Frontal cortex (tissue), 4 donors: ENCODE measurements at places on chromosomes 12 and 14.

DNA sequence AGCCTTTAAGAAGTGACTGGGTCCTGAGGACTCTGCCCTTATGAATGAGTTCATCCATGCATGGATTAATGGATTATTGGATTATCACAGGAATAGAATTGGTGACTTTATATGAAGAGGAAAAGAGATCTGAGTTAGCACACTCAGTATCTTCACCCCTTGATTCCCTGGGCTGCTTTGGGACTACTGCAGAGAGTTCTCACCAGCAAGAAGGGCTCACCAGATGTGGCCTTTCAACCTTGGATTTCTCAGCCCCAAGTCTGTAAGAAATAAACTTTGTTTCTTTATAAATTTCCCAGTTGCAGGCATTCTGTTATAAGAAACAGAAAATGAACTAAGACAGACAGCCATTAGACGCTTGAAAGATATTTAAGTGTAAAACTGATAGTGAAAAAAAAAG, 509.2 kb downstream of the FLRT2 start:
- DNase-seq = no peak

DNA sequence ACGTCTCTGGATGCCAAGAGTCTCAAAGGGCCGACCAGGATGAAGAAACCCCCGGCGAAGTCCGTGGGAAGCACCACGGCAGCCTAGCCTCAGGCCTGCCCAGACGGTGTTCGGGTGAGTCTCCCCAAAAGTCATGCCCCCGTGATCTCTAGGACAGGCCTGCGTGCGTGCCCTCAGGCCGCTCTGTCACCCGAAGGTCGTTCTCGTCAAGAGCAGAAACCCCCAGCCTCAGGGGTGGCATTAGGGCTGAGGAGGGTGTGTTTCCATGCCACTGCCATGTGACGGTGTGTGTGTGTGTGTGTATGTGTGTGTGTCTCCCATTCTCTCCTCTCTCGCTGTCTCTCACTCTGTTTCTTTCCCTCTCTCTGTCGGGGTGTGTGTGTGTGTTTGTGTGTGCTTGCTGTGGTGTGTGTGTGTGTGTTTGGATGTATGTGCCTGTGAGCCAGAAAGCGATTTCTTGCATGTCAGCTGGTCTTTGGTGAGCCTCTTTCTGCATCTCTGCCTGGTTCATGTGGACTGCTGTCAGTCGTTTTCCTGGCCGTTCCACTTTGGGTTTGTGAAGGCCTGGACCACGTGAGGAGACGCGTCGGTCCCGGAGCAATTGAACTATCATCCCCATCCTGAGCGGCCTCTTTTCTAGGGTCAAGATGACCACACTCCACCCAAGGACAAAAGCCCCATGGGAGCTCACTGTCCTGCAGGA, 772.5 kb upstream of the ALG10B start:
- DNase-seq = no peak

DNA sequence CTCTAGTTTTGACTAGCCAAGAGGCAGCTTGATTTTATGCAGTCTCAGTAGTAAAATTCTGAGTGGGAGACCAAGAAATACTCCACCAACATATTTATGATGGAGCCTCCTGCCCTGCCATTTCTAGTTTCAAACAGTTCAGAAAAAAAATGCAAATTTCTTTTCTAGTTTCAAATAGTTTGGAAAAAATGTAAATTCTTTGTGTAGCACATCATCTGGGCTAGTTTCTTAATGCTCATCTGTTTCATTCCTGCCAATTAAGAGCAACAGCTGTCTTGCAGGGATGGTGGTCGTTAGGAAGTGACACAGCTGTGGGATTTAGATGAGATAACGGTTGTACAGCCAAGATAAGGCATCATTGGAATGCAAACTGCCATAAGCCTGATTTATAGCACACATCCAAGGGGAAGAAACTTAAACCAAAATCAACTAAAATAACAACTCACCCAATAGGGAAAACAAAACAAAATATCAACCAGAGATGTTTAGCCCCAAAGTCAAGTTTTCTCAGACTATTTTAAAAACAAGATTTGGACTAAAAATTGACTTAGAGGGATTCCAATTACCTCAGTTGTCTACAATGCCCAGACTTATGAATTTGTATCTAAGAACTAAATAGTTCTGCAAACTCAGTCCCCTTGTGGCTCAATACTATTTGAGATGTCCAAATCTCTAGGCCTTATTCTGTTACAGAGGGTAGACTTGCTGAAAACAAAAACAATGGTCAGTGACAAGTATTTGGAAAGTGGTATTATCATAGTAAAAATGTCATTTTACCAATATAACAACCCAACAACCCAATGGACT, 291.3 kb upstream of the ATP2B1 start:
- no peak for DNase-seq

DNA sequence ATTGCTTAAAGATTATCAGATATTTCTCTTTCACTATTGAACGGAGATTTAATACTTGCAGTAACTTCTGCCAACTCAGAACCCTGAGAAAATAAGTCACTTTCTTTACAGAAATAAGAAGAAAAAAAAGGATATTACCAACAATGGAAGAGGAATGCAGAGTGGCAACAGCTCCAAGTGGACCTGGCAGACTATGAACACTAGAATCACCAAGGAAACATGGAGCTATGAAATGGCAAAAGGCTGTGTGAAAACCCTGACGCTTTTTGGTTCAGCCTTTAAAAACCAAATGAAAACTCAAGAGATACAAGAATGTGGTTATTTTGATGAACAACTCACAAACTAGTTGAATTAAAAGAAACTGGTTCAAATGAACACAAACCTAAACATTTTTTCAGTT, 17.7 kb downstream of the DTD2 start:
- no peak for DNase-seq

DNA sequence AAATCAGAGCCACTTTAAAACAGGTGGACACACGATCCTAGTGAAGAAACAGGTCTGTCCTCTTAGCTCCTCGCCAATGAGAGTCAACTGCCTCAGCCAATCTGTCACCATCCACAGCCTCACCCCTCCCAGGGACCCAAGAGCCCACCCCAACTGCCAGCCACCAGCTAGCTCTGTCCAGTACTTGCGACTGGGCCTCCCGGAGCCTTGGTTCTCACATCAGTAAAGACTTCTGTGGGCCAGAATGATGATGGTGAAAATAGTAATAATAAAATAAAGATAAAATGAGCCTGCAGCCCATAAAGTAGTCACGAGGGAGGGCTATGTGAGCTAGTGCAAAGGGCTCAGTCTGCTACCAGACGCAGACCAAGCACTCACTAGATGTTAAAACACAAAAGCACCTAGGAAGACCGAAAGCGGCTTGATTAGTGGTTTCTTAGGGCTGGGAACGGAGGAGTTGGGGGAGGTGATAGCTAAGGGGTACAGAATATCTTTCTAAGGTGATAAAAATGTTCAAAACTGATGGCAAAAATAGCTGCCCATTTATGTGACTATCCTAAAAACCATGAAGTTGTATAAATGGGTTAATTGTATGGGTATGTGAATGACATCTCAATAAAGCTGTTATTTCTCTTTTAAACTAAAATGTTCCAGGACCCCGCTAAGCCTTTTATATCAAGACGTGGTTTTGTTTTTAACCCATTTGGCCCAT, 39.8 kb downstream of the ACTN1 start:
- DNase-seq = no peak

DNA sequence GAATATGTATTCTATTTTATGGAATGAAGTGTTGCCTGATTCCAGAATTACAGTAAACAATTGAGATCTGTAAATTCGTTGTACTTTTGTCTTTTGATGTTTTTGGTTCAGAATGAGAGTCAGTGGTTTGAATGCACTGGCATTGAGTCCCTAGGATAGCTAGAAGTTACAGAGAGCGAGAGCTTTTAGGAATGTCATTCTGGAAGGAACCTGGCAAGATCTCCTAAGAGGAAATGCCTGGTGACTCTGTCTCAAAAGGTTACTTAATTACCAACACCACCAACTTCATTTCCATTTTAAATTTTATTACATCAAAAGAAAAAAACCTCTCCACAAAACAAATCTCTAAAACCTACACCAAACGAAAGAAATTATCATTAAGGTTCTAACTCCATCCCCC, 6.0 kb upstream of the CEBPE start:
- no peak for DNase-seq

- DNase-seq = no peak
These were observed 74.3 kb upstream of the ARID2 start for GRCh38 chr12:45655186-45655585.

DNA sequence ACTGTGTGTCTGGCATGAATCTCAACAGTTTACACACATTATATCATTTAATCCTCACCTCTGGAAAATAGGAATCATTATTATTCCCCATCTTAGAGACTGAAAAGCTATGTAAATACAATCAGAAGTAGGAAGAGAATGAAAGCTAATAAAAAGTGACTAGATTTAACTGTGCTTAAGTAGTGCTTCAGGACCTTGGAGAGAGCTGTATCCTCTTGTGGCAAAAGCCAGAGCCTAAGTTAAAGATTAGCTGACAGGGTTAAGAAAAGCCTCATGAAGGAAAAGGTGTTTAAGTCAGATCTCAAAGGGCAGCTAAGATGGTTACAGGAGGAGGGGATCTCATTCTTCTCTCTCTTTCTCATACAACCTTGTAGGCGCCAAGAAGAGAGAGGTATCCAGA, 65.3 kb upstream of the TMEM233 start:
- DNase-seq = no peak

- no peak for DNase-seq
These were observed 21.6 kb upstream of the ESRRB start for GRCh38 chr14:76354310-76354709.

- DNase-seq = no peak
These were observed 7.5 kb downstream of the PRICKLE1 start for GRCh38 chr12:42582050-42582449.

DNA sequence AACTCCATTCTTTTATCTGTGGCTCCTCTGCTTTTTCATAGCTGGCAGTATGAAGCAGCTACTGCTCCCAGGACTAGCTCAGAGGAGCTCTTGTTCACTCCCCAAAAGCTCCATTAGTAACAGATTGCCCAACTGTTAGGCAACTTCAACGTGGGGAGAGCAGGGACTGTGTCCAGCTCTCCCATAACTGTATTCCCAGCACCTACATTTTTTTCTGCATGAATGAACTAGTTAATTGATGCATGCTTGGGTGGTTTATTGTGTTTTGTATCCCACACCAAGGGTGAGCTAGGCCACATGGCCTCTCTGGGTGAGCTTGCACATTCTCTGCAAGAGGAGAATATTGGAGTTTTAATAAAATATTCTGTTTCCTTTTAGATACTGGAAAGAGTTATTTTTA, 15.2 kb downstream of the STON2 start:
- DNase-seq = no peak

GRCh38 chr14:25049093-25049567, 817 bp downstream of the STXBP6 start:
- DNase-seq = no peak

DNA sequence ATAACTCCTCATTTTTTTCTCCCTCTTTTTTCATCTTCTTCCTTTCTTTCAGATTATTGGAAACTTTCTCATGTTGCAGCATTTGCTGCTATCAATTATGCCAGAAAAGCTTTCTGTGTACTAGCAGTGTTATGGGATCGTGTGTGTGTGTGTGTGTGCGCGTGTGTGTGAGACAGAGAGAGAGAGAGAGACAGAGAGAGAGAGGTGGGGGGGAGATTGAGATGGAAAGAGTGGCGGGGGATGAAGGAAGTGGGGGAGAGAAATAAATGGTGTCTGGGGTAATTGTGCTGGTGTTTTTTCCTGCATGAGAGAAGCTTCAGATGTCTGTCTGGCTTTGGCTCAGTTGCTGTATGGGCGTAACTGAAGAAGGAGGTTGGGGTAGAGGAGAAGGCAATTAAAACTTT, 268.9 kb downstream of the RAD51B start:
- no peak for DNase-seq

DNA sequence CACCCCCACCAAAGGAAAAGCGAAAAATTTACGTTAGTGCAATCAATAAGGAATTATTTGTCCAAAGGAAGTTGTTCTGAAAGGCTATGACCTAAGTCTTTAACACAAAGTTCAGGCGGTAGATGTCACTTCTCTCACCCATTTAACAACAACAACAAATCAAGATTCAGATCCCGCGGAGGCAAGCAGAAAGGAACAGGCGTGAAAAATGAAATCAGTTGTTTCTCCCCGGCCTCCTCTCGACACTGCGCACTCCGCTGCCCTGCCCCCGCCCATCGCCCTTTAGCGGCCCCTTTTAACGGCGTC, 1.4 kb downstream of the DENND5B start:
- DNase-seq = no peak

DNA sequence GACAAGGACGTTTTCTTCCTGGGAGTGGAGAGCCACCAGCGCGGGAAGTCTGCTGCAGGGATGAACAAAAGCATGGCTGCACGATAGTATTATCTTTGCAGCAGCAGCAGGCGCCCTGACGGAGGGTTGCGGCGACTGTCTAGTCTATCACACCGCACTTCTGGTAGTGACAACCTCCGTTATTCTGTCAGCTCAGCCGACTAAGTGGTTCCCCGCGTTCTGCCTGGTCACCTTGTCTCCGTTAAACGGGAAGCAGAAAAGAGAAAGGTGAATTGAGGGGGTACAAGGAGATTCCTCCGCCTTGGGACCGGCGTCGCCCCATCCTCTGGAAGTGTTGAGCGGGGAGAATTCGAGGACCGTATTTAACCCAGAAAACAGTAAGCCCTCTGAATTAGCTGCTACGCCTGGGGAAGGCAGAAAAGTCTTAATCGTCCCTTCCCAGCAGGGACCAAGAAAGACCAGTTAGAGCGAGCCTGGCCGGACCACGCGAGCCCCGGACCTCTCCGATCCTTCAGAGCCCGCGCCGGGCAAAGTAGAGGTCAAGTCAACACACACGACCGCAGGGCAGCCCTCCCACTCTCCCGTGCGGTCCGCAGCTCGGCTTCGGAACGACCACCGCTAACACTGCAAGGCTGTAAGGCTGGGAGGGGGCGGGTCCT, 536 bp upstream of the DAAM1 start:
- DNase-seq = no peak

GRCh38 chr12:17304503-17305347, 698.8 kb upstream of the LMO3 start:
- no peak for DNase-seq

DNA sequence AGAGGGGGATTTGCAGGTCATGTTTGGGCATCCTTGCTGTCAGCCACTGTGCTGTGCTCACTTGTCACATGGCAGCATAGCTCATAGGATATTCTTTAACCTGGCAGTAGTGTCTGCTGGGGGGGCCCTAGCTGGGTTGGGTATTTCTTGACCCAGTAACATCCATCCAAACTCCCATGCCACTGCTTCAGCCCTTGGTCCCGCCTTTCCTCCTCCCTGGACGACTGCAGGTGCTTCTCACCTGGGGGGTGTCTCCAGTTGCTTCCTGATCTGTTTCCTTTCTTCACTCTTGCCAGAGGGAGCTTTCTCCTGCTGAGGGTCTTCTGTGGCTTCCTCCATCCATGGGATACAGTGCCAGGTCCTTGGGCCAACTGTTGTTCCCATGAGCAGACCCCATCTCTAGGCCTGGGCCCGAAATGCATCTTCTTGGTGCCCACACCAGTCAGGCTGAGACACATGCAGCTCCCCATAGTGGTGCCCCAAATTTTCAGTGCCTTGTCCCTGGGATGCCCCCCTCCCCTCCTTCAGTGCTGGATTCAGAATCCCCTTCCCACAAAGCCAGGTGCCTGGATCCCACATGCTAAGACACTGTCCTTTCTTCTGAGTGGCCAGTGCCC, 20.5 kb downstream of the C14orf132 start:
- DNase-seq = no peak

GRCh38 chr12:82299319-82300025, 58.7 kb downstream of the CCDC59 start:
- DNase-seq = no peak

- no peak for DNase-seq
These were observed 21.9 kb upstream of the PPP2R5C start for GRCh38 chr14:101739446-101740141.

- no peak for DNase-seq
These were observed 2.5 kb downstream of the SCN8A start for GRCh38 chr12:51593539-51593938.
